ENCODE measurements at places on chromosomes 2 and 18. TPM values are rescaled to one million over a fixed set of nuclear protein-coding genes. Genes with fewer than 3 reads are reported as not detected.

GRCh38 chr2:186348200-186348599 is 137.9 kb upstream of the ZC3H15 start:
- peaks cover 37% of the 10 kb centered on the region for H3K4me1 ChIP-seq
- H3K36me3 ChIP-seq, result no peaks in the 10 kb centered on the region
- no peak for DNase-seq
- no peak overlapping the region for H3K4me3 ChIP-seq

GRCh38 chr2:239881031-239881471 is 144.1 kb downstream of the NDUFA10 start:
- H3K27me3 ChIP-seq, result no peaks in the 10 kb centered on the region
- H3K4me3 ChIP-seq, result no peak overlapping the region
- no peaks in the 10 kb centered on the region for H3K36me3 ChIP-seq
- H3K4me1 ChIP-seq, result peaks cover 7% of the 10 kb centered on the region
- no peak for DNase-seq

GRCh38 chr2:119059287-119059686 is 99.3 kb downstream of the C1QL2 start:
- no peaks in the 10 kb centered on the region for H3K4me1 ChIP-seq
- no peak overlapping the region for H3K27ac ChIP-seq
- no peaks in the 10 kb centered on the region for H3K27me3 ChIP-seq
- H3K36me3 ChIP-seq, result no peaks in the 10 kb centered on the region
- DNase-seq, result no peak

DNA sequence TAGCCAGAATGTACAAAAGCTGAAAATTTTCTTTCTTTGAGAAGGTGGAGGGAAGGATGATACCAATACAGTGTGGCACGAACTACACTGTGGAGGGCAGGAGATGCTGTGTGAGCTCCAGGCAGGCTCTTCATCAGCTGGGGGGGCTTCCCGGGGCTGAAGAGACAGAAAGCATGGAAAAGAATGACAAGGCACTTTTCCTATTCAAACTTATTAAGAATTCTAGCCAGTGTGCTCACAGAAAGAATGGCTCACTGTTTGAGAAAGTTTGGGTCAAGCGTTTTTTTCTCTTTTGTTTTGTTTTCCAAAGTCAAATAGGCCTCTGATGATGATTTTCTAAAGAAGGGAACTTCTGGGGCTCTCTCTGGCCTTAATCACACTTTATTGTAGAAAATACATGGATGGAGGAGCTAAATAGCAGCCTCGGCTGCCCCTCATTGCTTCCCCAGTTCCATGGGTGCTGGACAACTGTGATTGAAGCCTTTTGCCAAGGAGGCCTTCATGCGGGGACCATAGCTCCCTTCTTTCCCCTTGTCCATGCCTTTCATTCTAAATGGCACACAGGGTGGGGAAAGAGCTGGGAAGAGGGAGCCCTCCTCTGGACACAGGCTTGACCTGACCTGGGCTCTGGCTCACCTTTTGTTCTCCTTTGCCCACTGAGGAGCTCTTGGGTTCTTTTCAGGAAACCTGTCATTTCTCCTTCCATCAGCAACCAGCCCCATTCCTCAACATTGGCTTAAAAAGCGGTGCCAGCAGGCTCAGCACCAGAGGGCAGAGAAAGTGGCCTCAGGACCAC is 130.6 kb downstream of the TDRD15 start:
- H3K27me3 ChIP-seq, result no peaks in the 10 kb centered on the region
- no peaks in the 10 kb centered on the region for H3K36me3 ChIP-seq
- no peak for DNase-seq
- no peak overlapping the region for H3K27ac ChIP-seq
- no peak overlapping the region for H3K4me3 ChIP-seq

The DCDC2C gene
- not detected for total RNA-seq

The GALR1 gene
- under 0.01 TPM for total RNA-seq

DNA sequence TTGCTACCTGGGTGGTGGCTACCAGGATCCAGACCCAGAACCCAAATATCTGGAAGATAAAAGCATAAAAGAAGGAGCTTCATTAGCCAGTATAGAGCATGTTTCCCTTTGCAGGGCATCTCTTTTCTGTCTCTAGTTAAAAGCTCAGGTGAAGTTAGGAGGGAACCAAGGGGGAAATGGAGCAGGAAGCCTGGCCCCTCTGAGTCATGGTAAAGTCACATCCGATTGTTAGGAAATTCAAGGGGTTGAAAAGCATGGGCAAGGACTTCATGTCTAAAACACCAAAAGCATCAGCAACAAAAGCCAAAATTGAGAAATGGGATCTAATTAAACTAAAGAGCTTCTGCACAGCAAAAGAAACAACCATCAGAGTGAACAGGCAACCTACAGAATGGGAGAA is 126.9 kb downstream of the RPIA start:
- H3K36me3 ChIP-seq, result no peaks in the 10 kb centered on the region
- DNase-seq, result no peak
- H3K4me3 ChIP-seq, result no peak overlapping the region
- no peaks in the 10 kb centered on the region for H3K27me3 ChIP-seq
- no peak overlapping the region for H3K27ac ChIP-seq

The TMEM163 gene
- not detected for total RNA-seq

The MZT2A gene
- total RNA-seq, result 85.3 TPM

DNA sequence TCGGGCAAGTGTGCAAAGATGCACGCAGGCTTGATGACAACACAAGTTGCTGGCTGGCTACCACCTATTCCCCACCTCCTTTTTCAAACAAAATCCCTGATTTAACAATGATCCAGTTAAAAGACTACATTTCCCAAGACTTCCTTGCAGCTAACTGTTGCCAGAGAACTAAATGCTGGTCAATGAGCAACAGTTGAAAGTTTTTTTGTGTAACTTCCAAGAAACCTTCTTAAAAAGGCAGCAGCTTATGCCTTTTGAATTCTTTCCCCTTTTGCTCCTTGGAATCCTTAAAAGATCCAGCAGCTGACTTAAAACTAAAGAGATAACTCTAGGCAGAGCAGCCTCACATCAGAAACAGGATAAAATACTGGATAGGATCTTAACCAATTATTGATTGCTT is 38.5 kb downstream of the NPHP1 start:
- H3K36me3 ChIP-seq, result no peaks in the 10 kb centered on the region
- no peak overlapping the region for H3K27ac ChIP-seq
- no peaks in the 10 kb centered on the region for H3K27me3 ChIP-seq
- no peak for DNase-seq
- no peaks in the 10 kb centered on the region for H3K4me1 ChIP-seq

The SULT1C2 gene
- not detected for total RNA-seq

DNA sequence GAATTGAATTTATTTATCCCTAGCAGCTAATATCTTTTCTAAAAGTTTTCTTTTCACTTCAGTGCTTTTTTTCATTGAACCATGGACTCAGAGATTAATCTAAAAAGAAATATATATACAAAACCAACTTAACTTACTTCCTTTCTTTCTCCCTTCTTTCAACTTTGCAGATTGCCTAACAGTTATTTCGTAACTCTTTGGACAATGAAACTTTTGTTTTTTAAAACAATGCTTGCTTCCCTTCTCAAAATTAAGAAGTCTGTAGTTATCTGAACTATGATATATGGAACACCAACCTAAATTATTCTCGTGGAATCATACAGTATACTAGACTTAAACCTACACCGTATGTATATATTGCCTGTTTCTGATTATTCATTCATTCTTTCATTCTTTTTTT is 62.9 kb downstream of the MIB1 start:
- no peaks in the 10 kb centered on the region for H3K4me1 ChIP-seq
- no peak overlapping the region for H3K4me3 ChIP-seq
- no peaks in the 10 kb centered on the region for H3K27me3 ChIP-seq
- no peak overlapping the region for H3K27ac ChIP-seq
- no peak for DNase-seq

GRCh38 chr2:64918220-64918886 is 70.8 kb upstream of the SLC1A4 start:
- H3K4me1 ChIP-seq, result peaks cover 8% of the 10 kb centered on the region
- H3K27ac ChIP-seq, result peak overlapping the region; percentile 79
- no peak overlapping the region for H3K4me3 ChIP-seq
- no peaks in the 10 kb centered on the region for H3K36me3 ChIP-seq
- no peaks in the 10 kb centered on the region for H3K27me3 ChIP-seq

The GPR35 gene
- 91.1 TPM for total RNA-seq

The SCG2 gene
- total RNA-seq, result 0.37 TPM

- H3K4me3 ChIP-seq, result no peak overlapping the region
- H3K27me3 ChIP-seq, result no peaks in the 10 kb centered on the region
- no peaks in the 10 kb centered on the region for H3K36me3 ChIP-seq
- H3K4me1 ChIP-seq, result no peaks in the 10 kb centered on the region
Measured at GRCh38 chr2:9010866-9011265, 7.4 kb upstream of the MBOAT2 start.

The KCNG2 gene
- not detected for total RNA-seq

The M1AP gene
- 0.27 TPM for total RNA-seq

DNA sequence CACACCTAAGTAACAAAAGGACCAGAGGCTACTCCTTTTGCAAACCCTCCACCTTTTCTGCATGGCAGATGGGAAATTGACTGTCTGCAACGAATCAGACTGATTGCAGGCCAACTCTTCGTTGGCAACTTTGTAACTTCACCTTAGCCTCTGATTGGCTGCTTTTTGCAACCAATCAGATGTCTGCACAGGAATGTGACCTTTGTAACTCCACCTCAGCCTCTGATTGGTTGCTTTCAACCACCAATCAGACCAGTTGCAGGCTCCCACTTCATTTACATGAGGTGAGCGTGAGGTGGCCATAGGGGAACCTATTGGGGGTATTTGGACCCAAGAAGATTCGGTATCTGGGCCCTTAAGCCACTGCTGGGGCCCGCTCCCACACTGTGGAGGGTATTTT is 209.0 kb downstream of the EN1 start:
- no peak overlapping the region for H3K4me3 ChIP-seq
- no peak for DNase-seq

GRCh38 chr2:84839851-84840250 is 41.0 kb downstream of the TRABD2A start:
- H3K4me3 ChIP-seq, result no peak overlapping the region
- H3K27me3 ChIP-seq, result no peaks in the 10 kb centered on the region
- DNase-seq, result no peak
- no peaks in the 10 kb centered on the region for H3K4me1 ChIP-seq

GRCh38 chr2:174664084-174664759 is 66.6 kb upstream of the WIPF1 start:
- H3K27ac ChIP-seq, result peak overlapping the region; percentile 65
- peaks cover 21% of the 10 kb centered on the region for H3K4me1 ChIP-seq
- no peaks in the 10 kb centered on the region for H3K27me3 ChIP-seq
- DNase-seq, result no peak

- DNase-seq, result no peak
- H3K4me1 ChIP-seq, result no peaks in the 10 kb centered on the region
- H3K27ac ChIP-seq, result no peak overlapping the region
- no peaks in the 10 kb centered on the region for H3K27me3 ChIP-seq
- no peak overlapping the region for H3K4me3 ChIP-seq
- H3K36me3 ChIP-seq, result no peaks in the 10 kb centered on the region
Measured at GRCh38 chr2:213248637-213249036, 35.6 kb upstream of the SPAG16 start.

The SLC9A2 gene
- 88.1 TPM for total RNA-seq

The SP5 gene
- 2.2 TPM for total RNA-seq

- peaks cover 10% of the 10 kb centered on the region for H3K4me1 ChIP-seq
- H3K36me3 ChIP-seq, result no peaks in the 10 kb centered on the region
- no peak for DNase-seq
- no peak overlapping the region for H3K27ac ChIP-seq
- H3K27me3 ChIP-seq, result no peaks in the 10 kb centered on the region
Measured at GRCh38 chr2:45984896-45985473, 312.2 kb upstream of the EPAS1 start.
